ENCODE measurements at places on chromosomes 6 and 20. TPM values are rescaled to one million over a fixed set of nuclear protein-coding genes. Genes with fewer than 3 reads are reported as not detected.

Gene PAQR8
- polyA plus RNA-seq: 16.8 TPM

Gene BANF2
- polyA plus RNA-seq: not detected

Gene SIRPG
- 2.1 TPM for polyA plus RNA-seq

Gene HAO1
- not detected for polyA plus RNA-seq

Gene SIRPB1
- 9.8 TPM for polyA plus RNA-seq

Gene MYLK4
- polyA plus RNA-seq: not detected

Gene CLVS2
- polyA plus RNA-seq: not detected

Gene NEURL2
- polyA plus RNA-seq: 4.1 TPM

Gene DUSP15
- 0.11 TPM for polyA plus RNA-seq
